ENCODE measurements at places on chromosomes 1 and 21.

DNA sequence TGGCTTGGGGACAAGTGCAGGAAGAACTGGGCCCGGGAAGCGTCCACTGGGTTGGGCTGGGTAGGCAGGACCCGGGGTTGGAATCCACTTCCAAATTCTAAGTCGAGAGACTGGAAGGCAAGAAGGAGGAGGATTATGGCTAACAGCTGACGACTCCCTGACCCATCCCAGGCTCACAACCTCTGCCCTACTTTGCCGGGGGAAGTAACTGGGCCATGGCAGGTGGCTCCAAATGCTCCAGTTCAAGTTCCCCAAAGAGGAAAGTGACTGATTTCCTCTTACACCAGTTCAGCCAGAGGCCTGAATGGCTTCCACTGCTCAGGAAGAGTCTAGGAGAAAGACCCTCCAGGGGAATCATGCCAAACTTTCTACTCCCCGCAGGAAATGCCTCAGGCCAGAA lies 11.4 kb downstream of the EMC1 start:
- no peak for DNase-seq

DNA sequence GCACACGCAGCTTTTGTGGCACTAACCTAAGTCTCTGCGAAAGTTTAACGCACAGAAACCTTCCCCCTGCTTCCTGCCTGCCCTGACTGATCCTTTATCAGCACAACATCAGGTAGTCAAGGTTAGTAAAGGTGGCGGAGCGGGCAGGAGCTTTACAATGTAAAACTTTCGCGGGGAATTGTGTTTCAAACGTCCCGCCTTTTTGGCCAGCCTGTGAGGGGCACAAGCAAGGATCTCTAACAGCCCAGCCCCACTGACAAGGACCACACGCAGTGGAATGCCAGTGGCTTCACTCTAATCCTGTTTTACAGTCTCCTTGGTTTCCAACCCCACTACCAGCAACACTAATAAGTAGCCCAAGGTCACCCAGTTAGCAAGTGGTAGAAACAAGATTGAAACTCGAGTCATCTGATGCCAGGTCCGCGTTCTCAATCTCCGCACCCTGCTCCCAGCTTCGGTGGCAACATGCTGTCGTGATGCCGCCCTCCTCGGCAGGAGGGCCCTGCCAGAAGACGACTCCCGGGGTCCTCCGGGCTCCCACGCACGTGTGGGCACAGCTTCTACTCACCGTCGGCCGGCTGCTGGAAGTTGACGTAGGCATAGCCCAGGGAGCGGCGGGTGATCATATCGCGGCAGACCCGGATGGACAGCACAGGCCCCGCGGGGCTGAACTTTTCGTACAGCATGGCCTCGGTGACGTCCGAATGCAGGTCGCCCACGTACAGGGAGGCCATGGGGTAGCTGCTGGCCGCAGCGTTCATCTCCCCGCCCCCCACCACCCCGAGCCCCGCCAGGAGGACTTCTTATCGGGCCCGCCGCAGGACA lies 1.2 kb downstream of the PABPC4 start:
- DNase-seq = no peak

- DNase-seq = no peak
Measured at GRCh38 chr1:175481126-175482070, 262.0 kb downstream of the TNR start.

- DNase-seq = no peak
Measured at GRCh38 chr1:189681252-189681919, 796.3 kb downstream of the BRINP3 start.

- no peak for DNase-seq
Measured at GRCh38 chr1:116948046-116948445, 38.3 kb downstream of the PTGFRN start.

DNA sequence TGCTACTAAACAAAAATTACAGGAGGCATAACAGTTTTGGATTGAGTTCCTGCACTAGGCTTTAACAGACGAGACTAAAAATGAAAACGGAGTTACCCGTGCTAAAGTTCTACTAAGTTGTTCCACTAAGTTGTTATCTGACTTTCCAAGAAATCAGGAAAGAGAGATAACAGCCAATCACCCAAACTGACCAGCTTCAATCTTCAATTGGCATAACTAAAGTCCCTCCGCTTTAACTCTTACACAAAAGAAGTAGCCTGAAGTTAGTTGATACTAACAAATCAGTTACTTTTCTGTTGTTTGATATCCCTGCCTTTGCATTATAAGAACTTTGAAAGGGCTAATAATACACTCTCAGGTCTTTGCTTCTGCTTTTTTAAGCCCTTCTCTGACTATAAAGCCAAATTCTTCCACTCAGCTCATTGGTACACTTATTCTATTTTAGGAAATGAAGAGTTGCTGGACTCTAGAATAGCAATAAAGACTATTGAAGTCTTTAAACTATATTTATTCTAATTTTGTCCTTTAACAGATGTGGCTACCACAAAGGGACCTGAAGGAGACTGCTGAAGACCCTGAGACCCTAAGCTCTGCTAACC lies 61.3 kb downstream of the TESK2 start:
- DNase-seq = no peak

Data from fibroblast of skin of left biceps (primary cell).